Stimulated activated CD4-positive, alpha-beta T cell treated with anti-CD3 and anti-CD28 coated beads, Interleukin-4, amount 100 ng/mL, for 48 hours (primary cell): ENCODE measurements at places on chromosomes 3 and 15.

GRCh38 chr3:99633887-99634558 is 4.4 kb upstream of the COL8A1 start:
- no peak for DNase-seq

- DNase-seq = no peak
These were observed 77.2 kb downstream of the IL12A start for GRCh38 chr3:160065786-160066185.

GRCh38 chr3:124263168-124263567 is 271.2 kb upstream of the ROPN1 start:
- no peak for DNase-seq

DNA sequence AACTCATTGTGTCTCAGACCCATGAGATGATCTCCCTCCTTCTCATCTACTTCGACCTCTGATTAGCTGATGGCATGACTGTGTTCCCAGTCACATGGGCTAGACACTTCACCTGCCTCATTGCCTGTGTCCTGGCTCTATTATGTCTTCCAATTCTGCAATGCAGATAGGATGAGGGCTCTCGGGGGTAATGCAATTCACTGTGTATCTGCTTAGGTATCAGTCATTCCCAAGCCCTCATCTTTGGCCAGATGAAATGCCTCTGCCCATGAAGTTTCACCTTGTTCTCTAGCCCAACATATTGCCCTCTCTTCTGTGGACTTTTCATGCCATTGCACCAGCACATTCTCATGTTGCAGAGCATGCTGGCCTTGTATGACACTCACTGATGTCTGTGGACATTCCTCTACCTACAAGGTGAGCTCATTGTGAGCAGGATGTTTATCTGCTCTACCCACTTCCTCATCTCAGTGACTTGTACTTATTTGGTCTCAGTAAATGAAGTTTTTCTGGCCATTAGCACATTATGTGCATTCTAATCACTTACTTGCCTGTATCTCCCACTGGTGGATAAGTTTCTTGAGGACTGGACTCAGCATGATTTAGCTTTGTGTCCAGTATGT is 32.3 kb downstream of the MOBP start:
- no peak for DNase-seq

- no peak for DNase-seq
These were observed 137.4 kb downstream of the STT3B start for GRCh38 chr3:31670136-31670535.

DNA sequence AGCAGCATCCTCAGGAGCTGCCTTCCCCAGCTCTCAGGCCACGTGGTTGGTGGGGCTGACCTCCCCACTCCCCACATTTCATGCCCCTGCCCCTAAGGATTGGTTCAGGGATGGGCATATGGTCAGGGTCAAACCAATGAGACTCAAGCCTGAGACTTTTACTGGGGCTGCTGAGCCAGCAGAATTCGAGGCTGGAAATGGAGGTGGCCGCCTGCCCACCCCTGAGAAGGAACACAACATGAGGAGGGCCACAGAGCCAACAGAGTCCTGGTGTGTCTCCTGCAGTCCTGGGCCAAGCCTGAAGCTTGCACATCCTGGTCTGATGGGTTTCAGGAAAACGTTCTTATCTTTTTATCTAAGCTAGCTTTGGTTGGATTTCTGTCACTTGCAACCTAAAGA is 5.9 kb downstream of the EHD4 start:
- DNase-seq = no peak

GRCh38 chr15:41511899-41512369 is 1.7 kb downstream of the LTK start:
- DNase-seq = no peak

- no peak for DNase-seq
These were observed 24.7 kb downstream of the CEMIP start for GRCh38 chr15:80803580-80804525.

GRCh38 chr3:112972158-112972557 is 2.7 kb downstream of the CD200R1 start:
- no peak for DNase-seq

GRCh38 chr15:20345401-20345958 is 196.1 kb downstream of the GOLGA6L6 start:
- no peak for DNase-seq

- no peak for DNase-seq
These were observed 737.1 kb downstream of the MECOM start for GRCh38 chr3:168926426-168926825.
